ENCODE measurements at places on chromosomes 6 and 20. TPM values are rescaled to one million over a fixed set of nuclear protein-coding genes. Genes with fewer than 3 reads are reported as not detected.

Gene KIAA0408
- total RNA-seq = 6.0 TPM

Gene BANF2
- total RNA-seq = not detected

Gene SPATS1
- total RNA-seq = not detected

DNA sequence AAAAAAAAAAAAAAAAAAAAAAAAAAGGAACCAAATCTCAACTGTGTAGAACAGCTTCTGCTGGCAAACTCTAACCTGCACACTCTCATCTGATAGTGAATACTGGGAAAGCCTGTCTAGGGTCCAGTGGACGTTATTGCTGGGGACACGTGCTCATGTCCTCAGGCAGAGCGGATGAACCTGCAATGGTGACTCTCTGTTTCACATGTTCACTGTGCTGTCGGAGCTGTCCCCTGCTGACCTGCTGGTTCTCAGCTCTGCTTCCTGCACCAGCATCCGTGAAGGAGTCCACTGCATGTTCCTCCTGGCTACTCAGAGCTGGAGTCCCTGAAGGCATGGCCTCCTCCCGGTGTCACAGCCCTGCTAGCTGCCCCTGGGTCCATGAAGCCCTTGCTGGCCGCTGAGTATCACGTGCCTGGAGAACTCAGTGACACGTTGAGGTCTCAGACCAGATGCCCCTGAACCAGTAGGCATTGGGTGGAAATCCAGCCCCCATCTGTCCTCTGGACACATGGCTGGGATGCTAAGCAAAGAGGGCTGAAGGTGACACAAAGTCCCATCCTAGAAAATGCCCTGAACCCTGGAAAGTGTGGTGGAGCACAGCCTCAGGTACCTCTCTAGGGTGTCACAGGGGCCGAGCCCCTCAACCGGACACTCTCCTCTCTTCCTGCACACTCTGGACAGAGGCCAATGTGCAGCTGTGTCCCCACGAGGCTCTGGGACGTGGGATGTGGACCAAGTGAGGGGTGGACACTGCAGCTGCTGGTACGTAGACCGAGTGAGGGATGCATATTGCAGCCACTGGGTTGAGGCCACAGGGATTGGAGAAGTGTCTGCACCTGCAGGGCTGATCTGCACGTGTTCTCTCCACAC is 54.9 kb upstream of the FRMD1 start:
- H3K27me3 ChIP-seq = peaks cover 24% of the 10 kb centered on the region
- H3K36me3 ChIP-seq = no peaks in the 10 kb centered on the region
- H3K4me3 ChIP-seq = no peak overlapping the region
- H3K27ac ChIP-seq = no peak overlapping the region
- H3K4me1 ChIP-seq = no peaks in the 10 kb centered on the region
- no peak for DNase-seq

DNA sequence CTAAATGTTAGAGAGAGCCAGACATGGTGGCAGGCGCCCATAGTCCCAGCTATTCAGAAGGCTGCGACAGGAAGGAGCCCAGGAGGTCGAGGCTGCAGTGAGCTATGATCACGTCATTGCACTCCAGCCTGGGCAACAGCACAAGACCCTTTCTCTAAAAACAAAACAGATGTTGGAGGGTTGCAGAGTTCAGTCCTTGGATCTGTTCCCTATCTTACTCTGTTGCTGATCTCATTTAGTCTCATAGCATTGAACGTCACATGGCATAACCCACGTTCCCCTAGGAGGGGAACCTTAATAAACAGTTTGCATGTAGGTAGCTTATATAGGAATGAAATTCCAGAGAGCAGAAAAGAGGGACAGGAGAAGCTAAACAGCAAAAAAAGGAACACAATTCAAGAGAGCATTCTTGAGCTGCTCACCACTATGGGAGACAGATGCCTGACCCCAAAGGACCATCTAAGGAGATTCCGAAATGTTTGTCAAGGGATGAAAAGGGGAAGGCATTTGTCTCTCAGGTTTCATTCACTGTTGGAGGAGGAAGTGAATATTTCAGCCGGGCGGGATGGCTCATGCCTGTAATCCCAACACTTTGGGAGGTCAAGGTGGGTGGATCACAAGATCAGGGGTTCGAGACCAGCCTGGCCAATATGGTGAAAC is 54.6 kb upstream of the PIM1 start:
- no peak overlapping the region for H3K27ac ChIP-seq
- H3K36me3 ChIP-seq = peaks cover 1% of the 10 kb centered on the region
- peaks cover 21% of the 10 kb centered on the region for H3K4me1 ChIP-seq

- H3K4me1 ChIP-seq = no peaks in the 10 kb centered on the region
- no peak overlapping the region for H3K27ac ChIP-seq
- H3K27me3 ChIP-seq = peaks cover 43% of the 10 kb centered on the region
- no peak overlapping the region for H3K4me3 ChIP-seq
- peaks cover 3% of the 10 kb centered on the region for H3K36me3 ChIP-seq
- DNase-seq = peak; percentile 57
These were observed 71.6 kb downstream of the GPX5 start for GRCh38 chr6:28597217-28597835.

DNA sequence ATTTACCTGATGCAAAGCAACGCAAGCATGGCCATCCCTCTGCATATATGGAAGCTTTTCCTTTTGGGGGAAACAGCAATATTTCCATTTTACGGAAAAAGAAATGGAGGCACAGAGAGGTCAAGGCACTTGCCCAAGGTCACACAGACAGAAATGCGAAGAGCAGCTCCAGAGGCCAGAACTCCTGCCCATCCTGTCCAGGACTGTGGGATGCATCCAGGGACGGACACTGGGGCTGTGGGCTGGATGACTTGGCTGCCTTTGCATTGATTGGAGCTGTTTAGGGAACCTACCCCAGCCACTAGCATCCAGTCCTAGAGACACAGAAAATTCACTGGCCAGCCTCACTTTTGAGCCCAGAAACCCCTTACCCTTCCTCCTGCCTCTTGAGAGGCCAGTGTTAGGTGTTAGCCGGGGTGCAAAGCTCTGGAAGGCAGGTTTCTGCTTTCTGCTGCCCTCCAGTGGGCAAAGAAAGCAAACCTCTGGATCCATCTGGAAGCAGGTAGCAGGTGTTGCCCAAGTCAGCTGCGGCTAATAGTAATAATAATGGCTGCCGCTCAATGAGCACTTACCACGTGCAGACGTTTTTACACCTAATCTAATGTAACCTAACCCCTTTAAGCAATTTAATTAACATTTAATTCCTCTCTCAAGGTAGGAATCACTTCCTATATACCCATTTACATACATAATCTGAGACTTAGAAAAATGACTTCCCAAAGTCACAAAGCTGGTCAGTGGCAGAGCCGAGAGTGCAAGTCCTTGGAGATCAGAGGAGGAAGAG is 31.7 kb upstream of the CCN5 start:
- H3K36me3 ChIP-seq = no peaks in the 10 kb centered on the region
- H3K27me3 ChIP-seq = peaks cover 5% of the 10 kb centered on the region
- H3K27ac ChIP-seq = no peak overlapping the region
- peaks cover 5% of the 10 kb centered on the region for H3K4me1 ChIP-seq

DNA sequence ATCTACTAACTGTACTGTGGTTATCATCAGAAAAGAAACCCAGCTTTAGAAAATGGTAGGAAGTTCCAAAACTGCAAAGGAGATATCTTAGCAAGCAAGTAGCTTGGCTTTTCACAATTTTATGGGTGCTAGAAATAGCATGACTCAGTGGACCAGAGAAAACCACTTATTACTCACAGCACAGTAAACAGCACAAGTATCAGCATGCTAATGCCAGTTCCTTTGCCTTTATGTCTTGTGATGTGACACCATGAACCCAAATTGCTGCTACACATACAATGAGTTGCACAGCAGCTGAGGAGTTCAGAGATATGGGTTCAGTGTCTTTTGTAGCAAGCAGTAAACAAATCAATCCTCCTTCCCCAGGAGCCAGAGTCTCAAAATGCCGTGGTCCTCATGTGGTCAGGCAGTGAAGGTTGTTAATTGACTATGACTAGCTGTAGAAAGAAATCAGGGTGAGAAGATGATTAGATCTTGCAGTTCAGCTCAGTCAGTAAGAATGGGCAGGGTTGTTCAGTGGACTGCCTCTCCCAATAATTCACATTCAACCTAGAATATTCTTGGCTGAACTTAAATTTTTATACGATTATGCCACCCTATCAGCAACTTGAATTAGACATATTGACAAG is 73.3 kb downstream of the OPRM1 start:
- no peaks in the 10 kb centered on the region for H3K4me1 ChIP-seq
- peaks cover 10% of the 10 kb centered on the region for H3K27me3 ChIP-seq
- no peaks in the 10 kb centered on the region for H3K36me3 ChIP-seq

DNA sequence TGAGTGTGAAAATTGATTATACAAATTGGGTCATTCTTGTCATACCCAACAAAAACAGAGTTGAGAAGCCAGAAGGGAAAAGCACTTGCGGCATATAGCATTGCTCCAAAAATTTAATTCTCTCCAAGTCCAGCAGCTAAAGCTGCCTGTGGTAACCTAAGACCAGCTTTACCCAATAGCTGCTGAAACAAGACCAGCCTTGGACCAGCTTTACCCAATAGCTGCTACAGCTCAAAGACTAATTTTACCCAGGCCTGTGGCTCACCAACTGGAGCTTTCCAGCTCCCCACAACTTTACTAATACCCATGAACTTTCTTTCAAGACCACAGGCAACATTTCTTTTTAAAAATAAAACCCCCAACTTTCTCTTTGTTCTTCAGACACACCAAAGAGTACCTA is 32.8 kb upstream of the ZNF133 start:
- no peak overlapping the region for H3K27ac ChIP-seq
- H3K4me1 ChIP-seq = no peaks in the 10 kb centered on the region
- H3K27me3 ChIP-seq = peaks cover 2% of the 10 kb centered on the region
- DNase-seq = no peak
- no peak overlapping the region for H3K4me3 ChIP-seq
- H3K36me3 ChIP-seq = no peaks in the 10 kb centered on the region

DNA sequence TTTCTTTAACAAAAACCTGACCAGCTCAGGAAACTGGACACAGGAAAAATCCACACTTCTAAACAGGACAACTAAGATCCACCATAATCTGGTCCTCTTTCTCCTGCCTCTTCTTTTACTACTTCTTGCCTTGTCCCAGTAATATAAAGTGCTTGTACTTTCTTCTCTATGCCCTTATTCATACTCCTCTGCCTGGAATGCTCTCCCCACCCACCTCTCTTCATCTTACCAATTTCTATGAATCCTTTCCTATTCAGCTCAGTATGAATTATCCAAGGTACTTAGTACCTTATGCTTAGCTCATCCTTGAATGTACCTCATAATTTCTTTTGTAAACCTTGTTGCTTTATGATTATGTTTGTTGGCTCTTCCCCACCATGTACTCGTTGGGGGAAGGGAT is 159.4 kb downstream of the CDK19 start:
- no peak for DNase-seq
- H3K27ac ChIP-seq = no peak overlapping the region
- no peaks in the 10 kb centered on the region for H3K27me3 ChIP-seq

- H3K27me3 ChIP-seq = peaks cover 5% of the 10 kb centered on the region
- DNase-seq = no peak
- no peak overlapping the region for H3K27ac ChIP-seq
These were observed 282.7 kb downstream of the ADGB start for GRCh38 chr6:146881228-146882181.

- H3K4me1 ChIP-seq = peaks cover 23% of the 10 kb centered on the region
- no peaks in the 10 kb centered on the region for H3K36me3 ChIP-seq
- H3K4me3 ChIP-seq = no peak overlapping the region
- peaks cover 33% of the 10 kb centered on the region for H3K27me3 ChIP-seq
These were observed 2.4 kb downstream of the GMPR start for GRCh38 chr6:16240589-16241320.

- no peaks in the 10 kb centered on the region for H3K4me1 ChIP-seq
- peaks cover 1% of the 10 kb centered on the region for H3K27me3 ChIP-seq
- no peak overlapping the region for H3K27ac ChIP-seq
These were observed 17.9 kb downstream of the EPB41L2 start for GRCh38 chr6:131045139-131045538.

GRCh38 chr6:70520575-70520974 is 46.2 kb upstream of the SDHAF4 start:
- no peak for DNase-seq
- no peak overlapping the region for H3K4me3 ChIP-seq
- no peak overlapping the region for H3K27ac ChIP-seq
- H3K36me3 ChIP-seq = no peaks in the 10 kb centered on the region
- H3K27me3 ChIP-seq = no peaks in the 10 kb centered on the region

DNA sequence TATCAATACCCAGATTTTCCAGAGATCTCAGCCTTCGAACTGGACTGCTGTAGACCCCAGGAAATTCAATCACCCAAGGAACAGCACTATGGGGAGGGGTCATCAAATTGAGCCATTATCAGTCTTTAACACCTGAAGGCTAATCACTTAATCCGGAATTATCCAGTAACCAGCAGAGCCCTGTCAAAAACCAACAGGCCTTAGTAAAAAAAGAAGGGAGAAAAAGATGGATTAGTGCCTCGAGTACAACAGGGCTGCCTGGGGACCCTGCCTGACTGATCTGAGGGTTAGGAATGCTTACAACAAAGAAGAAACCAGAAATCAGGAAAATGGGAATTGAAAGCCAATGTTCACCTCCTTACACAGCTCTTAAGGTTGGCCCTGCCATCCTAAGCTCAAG is 7.6 kb downstream of the RRAGD start:
- H3K27me3 ChIP-seq = no peaks in the 10 kb centered on the region
- no peaks in the 10 kb centered on the region for H3K36me3 ChIP-seq
- no peak overlapping the region for H3K4me3 ChIP-seq
- H3K27ac ChIP-seq = no peak overlapping the region

DNA sequence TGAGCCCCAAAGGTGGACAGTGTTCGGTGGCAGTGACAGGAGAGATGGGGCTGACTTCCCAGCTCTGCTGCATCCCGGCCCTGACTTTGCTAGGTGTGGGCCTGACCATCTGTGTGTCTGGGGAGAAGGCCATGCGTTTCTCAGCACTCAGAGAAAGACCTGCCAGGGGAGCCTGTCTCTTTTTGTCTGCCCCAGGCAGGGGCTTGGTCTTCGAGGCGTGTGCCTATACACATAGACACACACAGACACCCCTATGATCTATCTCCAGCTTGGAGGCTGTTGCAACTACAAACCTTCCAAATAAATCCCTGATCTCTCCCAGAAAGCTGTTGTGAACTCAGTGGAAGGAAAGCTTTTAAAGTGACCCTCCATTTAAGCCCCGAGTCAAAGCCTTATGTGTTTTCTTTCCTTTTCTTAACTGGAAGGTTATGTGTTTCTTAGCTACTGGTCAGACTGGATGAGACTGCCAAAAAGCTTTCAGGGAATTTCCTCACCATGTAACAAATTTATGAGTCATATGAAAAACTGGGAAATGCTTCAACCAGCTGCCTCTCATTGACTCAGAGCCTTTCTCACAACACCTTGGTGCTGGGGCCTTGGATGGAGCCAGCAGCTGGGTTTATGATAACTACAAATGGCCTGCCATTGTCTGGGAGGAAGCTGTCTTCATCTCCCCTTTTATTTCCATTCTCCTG is 102.6 kb downstream of the CDC5L start:
- peaks cover 11% of the 10 kb centered on the region for H3K27me3 ChIP-seq
- DNase-seq = no peak
- no peaks in the 10 kb centered on the region for H3K36me3 ChIP-seq
- no peaks in the 10 kb centered on the region for H3K4me1 ChIP-seq
- no peak overlapping the region for H3K4me3 ChIP-seq

GRCh38 chr6:150273457-150274309 is 95.1 kb upstream of the IYD start:
- peaks cover 8% of the 10 kb centered on the region for H3K27me3 ChIP-seq
- no peaks in the 10 kb centered on the region for H3K4me1 ChIP-seq
- H3K4me3 ChIP-seq = no peak overlapping the region
- no peak overlapping the region for H3K27ac ChIP-seq
- no peak for DNase-seq
- H3K36me3 ChIP-seq = no peaks in the 10 kb centered on the region
